ENCODE measurements at places on chromosomes 2 and 18. TPM values are rescaled to one million over a fixed set of nuclear protein-coding genes. Genes with fewer than 3 reads are reported as not detected.
A peak's percentile ranks its signal among the peaks of the same experiment; 100 is the strongest.

MSH2 gene
- 25.0 TPM for total RNA-seq

FOXD4L1 gene
- 0.25 TPM for total RNA-seq

WDR7 gene
- total RNA-seq: 9.9 TPM

TFPI gene
- 219 TPM for total RNA-seq

CEP192 gene
- total RNA-seq: 13.7 TPM

FEZ2 gene
- 104 TPM for total RNA-seq

CAB39 gene
- 49.7 TPM for total RNA-seq

GALR1 gene
- total RNA-seq: not detected

KCNG2 gene
- 6.0 TPM for total RNA-seq

RGPD4 gene
- not detected for total RNA-seq

NPAS2 gene
- total RNA-seq: 30.6 TPM

TMBIM1 gene
- total RNA-seq: 124 TPM

GRCh38 chr18:23871410-23871809, 143.1 kb upstream of the TTC39C start:
- DNase-seq: no peak

- DNase-seq: no peak
Observed at GRCh38 chr2:28650266-28650584, 101.4 kb upstream of the PPP1CB start.

DNA sequence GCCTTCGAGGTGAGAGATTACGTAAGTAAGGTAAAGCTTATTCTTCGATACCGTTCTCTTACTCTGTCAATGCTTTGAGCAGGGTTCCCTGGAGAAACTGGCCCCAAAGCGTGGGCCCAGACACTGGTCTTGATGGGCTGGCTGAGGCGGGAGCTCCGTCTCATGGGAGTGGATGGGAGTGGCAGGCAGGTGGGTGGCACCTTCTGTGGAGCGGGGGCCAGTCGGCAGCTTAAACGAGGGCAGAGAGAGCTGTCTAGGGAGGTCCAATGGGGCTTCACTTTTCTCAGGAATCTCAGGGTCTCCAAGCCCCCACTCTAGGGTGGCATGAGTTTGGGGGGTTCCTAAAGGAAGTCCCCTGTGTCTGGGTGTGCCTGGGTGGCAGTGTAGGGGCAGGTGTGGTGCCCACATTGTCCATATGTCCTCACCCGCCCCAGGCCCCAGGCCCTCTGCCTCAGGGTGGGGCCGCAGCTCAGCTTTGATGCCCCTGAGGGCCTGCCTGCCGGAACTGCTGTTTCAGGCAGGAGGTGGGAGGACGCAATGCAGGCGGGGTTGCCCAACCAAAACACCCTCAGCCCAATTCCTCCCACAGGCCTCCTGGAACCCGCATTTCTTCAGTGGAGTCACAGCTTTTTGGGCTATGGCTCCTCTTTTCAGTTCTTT, 32.5 kb upstream of the FOSL2 start:
- DNase-seq: no peak

GRCh38 chr2:179263446-179264367, 925 bp downstream of the SESTD1 start:
- no peak for DNase-seq

- DNase-seq: no peak
Observed at GRCh38 chr2:189517847-189518535, 62.6 kb downstream of the SLC40A1 start.

- DNase-seq: no peak
Observed at GRCh38 chr18:23998018-23998417, 16.5 kb upstream of the TTC39C start.

DNA sequence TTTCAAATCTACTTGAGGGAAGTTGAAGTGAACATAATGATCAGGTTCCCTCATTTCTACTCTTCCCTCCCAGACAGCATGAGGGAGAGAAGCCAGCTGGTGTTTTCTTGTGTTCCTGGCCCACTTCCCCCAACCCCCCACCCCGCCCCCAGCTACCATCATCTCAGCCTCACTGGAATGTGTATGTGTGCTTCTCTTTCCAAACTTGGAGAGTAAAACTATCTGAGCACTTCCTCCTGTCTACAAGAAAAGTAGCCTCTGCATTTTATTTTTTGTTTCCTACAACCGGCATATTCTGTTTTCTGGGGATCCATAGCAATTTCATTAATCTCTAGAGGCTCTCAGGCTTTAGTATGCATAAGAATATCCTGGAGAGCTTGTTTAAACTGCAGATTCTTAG, 53.6 kb upstream of the GRHL1 start:
- no peak for DNase-seq

DNA sequence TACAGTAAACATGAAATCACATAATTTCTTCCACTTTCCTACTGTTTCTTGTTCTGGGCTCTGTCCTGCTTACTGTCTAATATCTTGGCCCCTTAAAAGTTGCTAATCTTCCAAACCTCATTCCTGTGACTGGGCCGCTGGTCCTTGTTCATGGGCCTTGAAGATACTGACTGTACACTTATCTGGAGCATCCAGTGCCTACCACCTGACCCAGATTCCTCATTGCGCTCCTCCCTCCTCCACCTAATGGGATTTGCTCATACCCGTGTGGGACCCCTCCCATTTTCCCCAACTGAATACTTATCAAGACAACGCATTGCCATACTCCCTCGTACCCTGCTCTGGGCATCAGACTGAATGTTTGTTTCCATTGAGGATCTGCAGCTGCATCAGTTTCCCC, 6.1 kb upstream of the IL37 start:
- DNase-seq: no peak

DNA sequence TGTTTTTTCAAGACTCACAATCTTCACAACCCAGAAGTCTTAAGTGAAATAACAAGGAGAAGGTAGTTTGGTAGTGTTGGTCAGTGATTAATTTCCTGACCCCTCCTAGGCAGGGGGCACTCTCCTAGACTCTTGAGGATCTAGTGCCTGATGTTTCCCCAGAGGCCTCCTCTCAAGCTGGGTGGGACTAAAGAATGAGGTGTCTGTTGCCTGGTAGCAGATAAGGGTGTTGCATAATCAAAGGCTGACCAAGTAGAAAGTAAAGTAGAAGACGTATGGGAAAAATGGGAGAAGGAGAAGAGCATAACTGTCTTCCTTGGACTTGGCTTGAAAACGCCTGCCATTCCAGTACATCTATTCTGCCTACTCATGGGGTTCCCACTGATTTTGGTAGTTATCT, 37.8 kb downstream of the VIT start:
- no peak for DNase-seq

- no peak for DNase-seq
Observed at GRCh38 chr2:176495826-176496225, 226.6 kb downstream of the MTX2 start.

GRCh38 chr18:72727038-72727655, 140.6 kb downstream of the NETO1 start:
- DNase-seq: no peak

DNA sequence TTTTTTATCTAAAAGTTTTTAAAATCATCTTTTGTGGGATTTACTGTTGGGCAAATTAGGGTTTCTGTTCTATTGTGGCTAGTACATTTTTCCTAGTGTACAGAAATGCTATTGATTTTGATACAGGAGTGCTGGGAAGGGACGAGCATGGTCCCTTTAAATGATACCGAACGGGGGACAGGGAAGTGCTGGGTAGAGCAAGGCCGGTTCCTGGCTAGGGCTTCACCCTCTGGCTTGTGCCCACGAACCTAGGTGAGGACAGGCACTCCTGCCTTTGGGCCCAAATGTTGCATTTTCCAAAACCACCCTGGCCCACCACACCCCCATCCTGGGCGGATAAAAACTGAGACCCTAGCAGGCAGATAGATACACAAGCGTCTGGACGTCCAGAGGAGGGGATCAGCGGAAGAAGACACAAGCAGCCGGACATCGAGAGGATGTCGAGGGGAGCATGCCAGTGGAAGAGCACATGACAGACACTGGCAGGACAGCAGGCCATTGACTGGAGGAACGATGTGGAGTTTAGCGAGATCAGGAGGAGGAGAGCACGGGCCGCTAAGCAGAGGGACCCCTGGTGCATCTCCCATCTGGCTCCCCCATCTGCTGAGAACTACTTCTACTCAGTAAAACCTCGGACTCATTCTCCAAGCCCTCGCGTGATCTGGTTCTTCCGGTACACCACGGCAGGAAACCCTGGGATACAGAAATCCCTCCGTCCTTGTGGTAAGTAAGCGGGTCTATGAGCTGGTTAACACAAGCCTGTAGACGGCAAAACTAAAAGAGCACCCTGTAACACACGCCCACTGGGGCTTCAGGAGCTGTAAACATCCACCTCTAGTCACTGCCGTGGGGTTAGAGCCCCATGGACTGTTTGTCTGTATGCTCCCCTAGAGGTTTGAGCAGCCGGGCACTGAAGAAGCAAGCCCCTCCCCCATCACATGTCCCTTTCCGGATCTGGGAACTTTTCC, 13.5 kb upstream of the CALCRL start:
- DNase-seq: no peak

- peak; percentile 52 for DNase-seq
Observed at GRCh38 chr2:182642328-182642727, 73.7 kb upstream of the DNAJC10 start.

- no peak for DNase-seq
Observed at GRCh38 chr18:69444221-69444620, 43.5 kb downstream of the DOK6 start.

GRCh38 chr18:36485772-36486171, 188.3 kb downstream of the FHOD3 start:
- no peak for DNase-seq

- DNase-seq: no peak
Observed at GRCh38 chr2:2233171-2233826, 97.8 kb downstream of the MYT1L start.

GRCh38 chr2:123061534-123061933, 963.6 kb upstream of the CNTNAP5 start:
- DNase-seq: no peak

DNA sequence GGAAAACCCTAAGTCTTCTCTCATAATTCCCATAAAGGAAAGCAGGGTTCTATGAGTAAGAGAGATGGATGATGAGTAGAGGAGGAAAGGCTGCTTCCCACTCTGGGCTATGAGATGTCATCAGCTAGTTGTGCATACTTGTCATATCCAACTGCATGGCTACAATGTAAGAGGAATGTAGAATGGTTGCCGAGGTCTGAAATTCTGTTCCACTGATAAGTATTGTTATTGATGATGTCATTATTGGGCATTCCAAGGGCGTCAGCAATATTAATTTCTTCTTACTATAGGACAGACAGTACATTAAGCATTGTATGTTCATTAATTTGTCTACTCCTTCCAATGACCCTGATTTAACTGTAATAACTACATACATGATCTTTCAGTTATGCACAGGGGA, 88.1 kb downstream of the L3MBTL4 start:
- DNase-seq: no peak

- DNase-seq: no peak
Observed at GRCh38 chr2:34601561-34601960, 1002.5 kb upstream of the FAM98A start.

DNA sequence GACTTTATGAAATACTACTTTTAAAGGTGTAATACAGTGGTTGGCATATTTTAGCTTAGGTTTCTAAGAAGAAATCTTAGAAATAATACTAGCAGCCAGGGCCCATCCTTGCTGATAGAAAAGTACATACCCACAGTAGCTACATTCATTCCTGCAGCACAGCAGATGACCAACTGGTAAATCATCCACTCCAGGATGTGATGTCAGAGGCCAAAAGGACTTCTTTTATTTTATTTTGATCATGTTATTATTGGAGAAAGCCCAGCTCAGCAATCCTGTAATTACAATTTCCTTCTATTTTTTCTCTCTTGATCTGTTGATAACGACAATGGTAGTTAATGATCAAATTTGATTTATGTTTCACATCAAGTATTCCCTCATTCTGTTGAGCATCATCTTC, 18.0 kb upstream of the TTN start:
- no peak for DNase-seq

- DNase-seq: no peak
Observed at GRCh38 chr2:4417771-4418170, 714.4 kb downstream of the DCDC2C start.

DNA sequence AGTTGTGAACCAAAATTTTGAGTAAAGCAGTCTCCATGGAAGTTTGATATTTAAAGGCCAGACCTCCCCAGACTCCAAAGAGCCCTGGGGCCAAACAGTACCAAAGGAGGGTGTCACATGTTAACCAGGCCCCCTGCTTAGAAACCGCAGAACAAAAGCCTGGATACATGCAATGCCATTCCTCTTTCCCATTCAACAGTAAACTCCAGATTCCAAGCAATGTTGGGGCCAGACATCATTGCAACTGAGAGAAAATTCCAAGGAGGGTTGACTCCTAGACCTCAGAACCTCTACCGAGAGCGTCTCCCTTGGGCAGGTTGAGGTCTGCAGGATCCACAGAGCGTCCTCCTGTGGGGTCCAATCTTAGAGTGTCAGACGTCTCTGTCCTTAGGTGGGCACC, 404.4 kb upstream of the SYT4 start:
- DNase-seq: no peak

DNA sequence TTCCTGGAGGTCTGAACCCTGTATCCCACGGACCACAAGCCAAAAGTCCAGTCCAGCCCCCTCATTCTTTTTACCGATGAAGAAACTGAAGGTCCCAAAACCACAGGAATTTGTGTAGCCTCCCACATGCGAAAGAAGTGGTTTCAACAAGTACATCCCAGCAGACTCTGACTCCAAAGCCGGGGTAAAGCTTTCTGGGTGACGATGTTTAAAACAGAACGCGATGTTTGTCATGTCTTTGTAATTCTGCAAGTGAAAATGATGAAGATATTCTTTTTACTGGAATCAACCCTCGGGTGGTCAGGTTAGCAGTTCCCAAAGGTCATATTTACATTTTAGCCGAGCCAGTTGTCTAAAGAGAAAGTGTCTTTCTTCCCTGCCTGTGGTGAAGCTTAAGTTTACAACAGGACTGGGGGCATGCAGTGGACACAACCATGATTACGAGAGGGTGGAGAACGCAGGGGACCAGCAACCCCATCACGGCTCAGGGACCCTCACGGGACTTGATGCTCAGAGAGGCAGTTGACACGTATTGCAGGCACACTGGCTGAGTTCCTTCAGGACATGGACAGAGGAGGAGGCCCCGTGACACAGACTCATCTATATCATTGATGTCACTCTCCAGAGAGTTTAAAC, 17.8 kb upstream of the TMEM131 start:
- DNase-seq: no peak

DNA sequence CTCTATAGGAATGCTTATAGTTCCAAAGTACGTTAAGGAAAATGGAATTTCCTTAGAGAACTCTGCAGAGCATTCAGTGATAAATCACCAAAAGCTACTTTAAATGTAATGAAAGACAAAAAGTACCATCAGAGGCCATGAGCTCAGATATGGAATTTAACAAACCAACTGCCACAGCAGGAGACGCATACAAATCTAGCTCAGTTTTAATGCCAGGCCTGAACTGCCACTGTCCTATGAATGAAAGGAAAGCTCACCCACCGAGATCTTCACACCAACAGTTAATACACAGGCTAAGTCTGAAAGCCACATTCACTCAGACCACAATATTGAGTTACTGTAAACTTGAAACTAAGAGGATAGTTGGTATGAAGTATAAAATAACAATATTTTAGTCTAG, 126.8 kb downstream of the ZNF516 start:
- DNase-seq: no peak

GRCh38 chr2:236045251-236046235, 122.6 kb downstream of the GBX2 start:
- no peak for DNase-seq
